ENCODE measurements at places on chromosomes 2 and 18.

DNA sequence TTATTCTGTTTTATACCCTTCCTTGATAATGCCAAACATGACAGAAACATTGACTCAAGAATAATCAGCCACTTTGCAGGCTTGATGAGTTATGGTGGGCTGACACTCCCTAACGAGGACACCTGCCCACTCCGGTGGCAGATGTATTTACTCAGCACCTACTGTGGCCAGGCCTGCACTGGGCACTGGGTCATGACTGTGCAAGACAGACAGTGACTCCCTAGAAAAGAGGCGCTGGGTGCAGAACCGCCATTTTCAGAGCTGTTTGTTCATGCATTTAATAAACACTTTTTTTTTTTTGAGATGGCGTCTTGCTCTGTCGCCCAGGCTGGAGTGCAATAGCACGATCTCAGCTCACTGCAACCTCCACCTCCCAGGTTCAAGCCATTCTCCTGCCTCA is 32.5 kb downstream of the SNED1 start:
- DNase-seq, result no peak

GRCh38 chr2:236633775-236634560 is 64.3 kb downstream of the ACKR3 start:
- DNase-seq, result no peak

- peak; percentile 6 for DNase-seq
Observed at GRCh38 chr18:8706791-8707555, 1.6 kb downstream of the MTCL1 start.

- DNase-seq, result no peak
Observed at GRCh38 chr18:8765783-8766463, 60.6 kb downstream of the MTCL1 start.

DNA sequence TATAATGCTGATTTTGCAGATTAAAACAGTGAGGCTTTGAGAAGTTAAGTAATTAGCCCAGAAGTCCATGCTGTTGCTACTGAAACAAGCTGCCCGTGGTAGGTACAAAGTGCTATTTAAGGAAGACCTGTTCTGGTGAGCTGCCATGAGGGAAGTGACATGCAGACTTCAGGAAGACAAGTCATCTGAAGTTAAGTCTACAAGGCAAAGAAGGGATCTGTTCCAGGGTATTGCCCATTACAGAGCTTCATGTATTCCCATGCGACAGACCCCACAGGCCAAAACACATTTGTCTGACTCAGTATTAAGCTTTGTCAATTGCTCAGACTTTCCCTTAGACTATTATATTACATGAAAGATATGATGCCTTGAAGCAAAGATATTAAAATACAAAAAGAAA is 520.8 kb downstream of the FBXO15 start:
- DNase-seq, result no peak

GRCh38 chr18:51253476-51253875 is 56.0 kb upstream of the MEX3C start:
- no peak for DNase-seq

GRCh38 chr2:183185534-183185933 is 61.3 kb downstream of the NUP35 start:
- no peak for DNase-seq

GRCh38 chr18:22026889-22027288 is 142.5 kb upstream of the GATA6 start:
- DNase-seq, result no peak

GRCh38 chr2:238220274-238220891 is 16.9 kb upstream of the ILKAP start:
- DNase-seq, result no peak

- DNase-seq, result no peak
Observed at GRCh38 chr18:35641916-35642315, 60.4 kb downstream of the GALNT1 start.

DNA sequence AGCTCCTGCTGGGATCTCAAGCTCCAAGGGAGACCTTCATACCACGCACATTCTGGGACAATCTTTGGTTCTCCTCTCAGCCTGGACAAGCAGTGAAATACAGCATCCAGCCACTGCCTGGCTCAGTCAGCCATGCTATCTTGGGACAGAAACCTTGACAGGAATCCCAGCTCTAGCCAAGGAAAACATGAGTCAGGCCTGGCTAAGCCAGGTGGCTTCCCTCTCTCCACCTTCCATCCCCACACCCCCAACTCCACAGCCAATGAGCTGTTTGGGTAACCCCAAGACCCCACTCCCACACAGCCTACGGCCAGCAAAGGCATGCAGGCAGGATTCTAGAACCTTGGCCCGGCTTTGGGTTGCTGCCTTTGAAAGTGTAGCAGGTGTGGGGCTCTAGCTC is 64.9 kb downstream of the MCFD2 start:
- DNase-seq, result no peak

DNA sequence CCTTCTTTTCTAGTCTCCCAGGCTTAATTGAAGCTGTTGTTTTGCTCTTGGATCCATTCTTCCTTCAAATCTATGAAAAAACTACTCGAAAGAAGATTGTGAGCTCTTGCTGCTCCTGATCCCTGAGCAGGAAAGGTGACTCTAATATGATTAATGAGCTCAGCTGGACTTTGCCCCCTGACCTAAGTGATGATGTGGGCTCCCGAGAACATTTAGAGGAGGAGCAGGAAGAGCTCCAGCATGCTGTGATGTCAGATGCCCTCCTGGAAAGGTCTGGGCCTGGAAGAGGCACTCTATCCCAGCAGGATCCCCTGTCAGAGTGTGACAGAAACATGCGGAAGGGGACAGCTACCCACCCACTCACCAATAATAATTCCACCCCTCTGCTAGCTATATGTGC is 117.9 kb upstream of the PELI1 start:
- no peak for DNase-seq

GRCh38 chr18:78902795-78903435 is 76.7 kb upstream of the SALL3 start:
- DNase-seq, result no peak
